ENCODE measurements at places on chromosomes 1 and 21.

GRCh38 chr1:199338760-199339159, 688.8 kb upstream of the NR5A2 start:
- no peak for DNase-seq

DNA sequence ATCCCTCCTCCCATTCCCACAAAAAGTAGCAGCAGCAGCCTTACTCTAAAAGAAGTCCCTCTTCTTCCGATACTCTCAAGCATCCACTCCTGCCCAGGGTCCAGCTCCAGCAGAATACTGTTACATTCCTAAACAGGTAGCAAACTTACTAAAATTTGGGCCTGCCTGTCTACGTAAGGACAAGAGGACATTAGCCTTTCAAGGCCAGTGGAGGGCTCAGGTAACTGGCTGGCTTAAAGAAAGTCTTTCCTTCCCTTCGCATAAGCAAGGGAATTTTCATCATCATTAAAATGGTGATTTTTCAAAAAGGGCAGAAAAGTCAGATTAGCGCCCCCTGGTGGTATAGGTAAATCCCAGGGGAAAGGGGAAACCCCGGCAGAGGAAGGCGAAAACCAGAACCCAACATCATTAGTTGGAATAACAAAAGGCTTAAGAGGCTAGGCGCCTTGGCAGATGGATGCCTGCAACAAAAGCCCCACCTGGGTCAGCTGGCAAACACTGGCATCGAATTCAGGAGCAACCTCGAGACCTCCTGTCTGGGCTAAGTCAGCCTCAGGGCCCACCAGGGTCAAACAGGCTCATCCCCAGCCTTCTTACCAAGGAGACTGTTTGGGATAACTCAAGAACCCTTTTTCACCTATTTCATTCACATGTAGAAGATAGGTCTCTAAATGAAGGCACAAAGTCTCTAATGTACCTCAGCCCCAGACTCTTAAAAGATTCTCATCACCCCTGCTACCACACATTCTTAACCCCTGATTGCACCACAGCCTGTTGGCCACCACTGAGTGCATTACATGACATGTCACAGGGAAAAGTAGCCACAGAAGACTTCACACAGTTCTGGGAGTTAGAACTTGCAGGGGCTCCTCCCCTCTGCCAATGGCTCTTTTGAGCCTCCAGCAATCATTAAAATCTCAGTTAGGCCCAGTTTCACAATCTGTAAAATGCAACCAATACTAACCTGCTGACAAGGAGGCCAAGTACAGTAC, 36.7 kb downstream of the ERI3 start:
- DNase-seq, result peak; percentile 60

GRCh38 chr1:50981741-50982140, 11.7 kb downstream of the CDKN2C start:
- DNase-seq, result no peak

- DNase-seq, result no peak
These were observed 30.9 kb downstream of the CHRM3 start for GRCh38 chr1:239417221-239417620.

- no peak for DNase-seq
These were observed 15.1 kb downstream of the NFYC start for GRCh38 chr1:40706626-40707025.

- DNase-seq, result peak; percentile 83
These were observed 35.9 kb downstream of the ITPKB start for GRCh38 chr1:226702957-226703831.

- DNase-seq, result no peak
These were observed 48.3 kb downstream of the LUZP1 start for GRCh38 chr1:23120383-23120782.

- DNase-seq, result no peak
These were observed 3.8 kb downstream of the TMEM167B start for GRCh38 chr1:109094377-109094803.

Data from activated CD4-positive, alpha-beta T cell treated with anti-CD3 and anti-CD28 coated beads for 48 hours (primary cell).